WTC11 (cell line): ENCODE measurements at places on chromosomes 12 and 14.
A peak's percentile ranks its signal among the peaks of the same experiment; 100 is the strongest.

- no peak for DNase-seq
Measured at GRCh38 chr14:35865611-35866324, 39.6 kb downstream of the BRMS1L start.

GRCh38 chr12:22578328-22578727 lies 34.0 kb upstream of the C2CD5 start:
- no peak for DNase-seq

DNA sequence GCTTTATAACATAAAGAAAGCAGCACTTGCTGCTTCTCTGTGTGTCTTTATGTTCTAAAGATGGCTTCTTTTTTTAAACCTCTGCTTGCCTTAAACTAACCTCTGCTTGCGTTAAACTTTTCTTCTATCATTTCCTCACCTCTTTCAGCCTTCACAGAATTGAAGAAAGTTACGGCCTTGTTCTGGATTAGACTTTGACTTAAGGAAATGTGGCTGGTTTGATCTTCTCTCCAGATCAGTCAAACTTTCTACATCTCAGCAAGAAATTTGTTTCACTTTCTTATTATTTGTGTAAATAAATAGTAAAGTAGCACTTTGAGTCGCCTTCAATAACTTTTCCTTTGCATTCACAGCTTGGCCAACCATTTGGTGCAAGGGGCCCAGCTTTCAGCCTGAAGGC lies 64.2 kb downstream of the CMAS start:
- no peak for DNase-seq

GRCh38 chr12:126347421-126347820 lies 1282.2 kb downstream of the AACS start:
- DNase-seq, result no peak

- no peak for DNase-seq
Measured at GRCh38 chr14:76272774-76273173, 103.2 kb upstream of the ESRRB start.

- peak; percentile 67 for DNase-seq
Measured at GRCh38 chr12:52903855-52904508, 894 bp downstream of the KRT8 start.

GRCh38 chr14:80426683-80427082 lies 215.4 kb upstream of the DIO2 start:
- DNase-seq, result no peak

DNA sequence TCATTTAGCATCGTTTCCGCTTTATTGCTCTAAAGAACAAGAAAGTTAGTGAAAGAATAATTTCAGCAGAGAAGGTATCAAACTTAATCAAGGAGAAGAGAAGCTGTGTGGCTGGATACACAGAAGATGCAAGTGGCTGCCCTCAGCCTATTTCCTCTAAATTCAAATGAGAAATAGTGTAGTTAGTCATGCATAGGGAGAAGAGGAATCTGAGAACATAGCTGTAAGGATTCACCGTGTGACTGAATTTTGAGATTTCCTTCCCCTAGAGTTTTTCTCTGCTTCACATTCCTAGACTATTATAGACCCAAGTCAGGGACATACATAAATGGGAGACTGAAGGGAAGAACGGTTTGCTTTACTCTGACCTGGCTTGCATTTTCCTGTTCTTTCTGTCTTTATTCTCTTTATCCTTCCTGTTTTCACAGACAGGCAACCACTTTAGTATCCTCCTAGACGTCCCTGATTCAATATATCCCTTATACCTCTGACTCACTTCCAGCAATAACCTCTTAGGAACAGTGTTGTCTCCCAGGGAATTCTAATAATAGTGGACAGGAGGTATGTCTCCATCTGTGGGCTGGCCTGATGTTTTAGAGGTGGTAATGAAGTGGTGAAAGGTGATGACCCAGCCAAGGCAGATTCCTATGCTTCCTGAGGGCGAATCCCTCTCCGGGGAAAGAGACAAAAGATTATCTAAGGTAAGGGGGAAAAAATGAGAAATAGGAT lies 7.0 kb downstream of the RNASE10 start:
- no peak for DNase-seq

DNA sequence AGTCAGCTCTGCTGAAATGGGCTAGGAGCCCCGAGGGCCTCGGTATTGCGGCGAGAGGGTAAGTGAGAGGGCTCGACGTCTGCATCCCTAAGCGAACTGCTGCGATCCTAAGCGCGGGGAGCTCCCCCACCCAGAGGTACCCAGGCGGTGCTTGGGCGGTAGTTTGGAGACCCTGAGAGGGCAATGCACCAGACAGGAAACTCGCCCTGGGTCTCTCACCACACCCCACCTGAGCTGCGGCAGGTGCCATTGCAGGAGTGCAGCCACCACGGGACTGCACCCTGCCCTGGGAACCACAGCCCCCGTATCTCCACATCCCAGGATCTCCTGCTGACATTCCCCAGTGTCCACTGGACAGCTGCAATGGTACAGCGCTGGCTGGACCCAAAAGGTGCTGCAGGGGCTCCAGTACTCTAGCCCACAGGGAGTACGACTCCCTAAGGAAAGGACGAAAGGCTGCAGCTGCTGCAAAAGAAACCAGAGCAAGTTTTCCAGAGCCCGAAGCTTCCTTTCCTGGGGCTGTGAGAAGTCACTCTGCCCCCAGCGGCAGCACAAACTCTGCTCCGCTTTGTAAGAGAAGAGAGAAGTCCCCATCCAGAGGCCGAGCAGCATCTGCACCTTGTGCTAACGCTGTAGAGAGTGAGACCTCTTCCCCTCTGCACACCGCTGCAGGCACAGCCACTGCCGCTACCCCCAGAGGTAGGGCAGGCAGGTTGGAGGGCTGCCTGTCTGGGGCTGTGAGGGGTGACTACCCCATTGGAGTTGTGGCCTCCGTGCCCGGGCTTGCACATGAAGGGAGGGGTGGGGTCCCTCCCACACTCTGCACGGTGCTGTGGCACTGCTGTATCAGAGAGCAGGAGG lies 31.1 kb upstream of the MON2 start:
- DNase-seq, result peak; percentile 70
